ENCODE measurements at places on chromosomes 2 and 18. TPM values are rescaled to one million over a fixed set of nuclear protein-coding genes. Genes with fewer than 3 reads are reported as not detected.

DNA sequence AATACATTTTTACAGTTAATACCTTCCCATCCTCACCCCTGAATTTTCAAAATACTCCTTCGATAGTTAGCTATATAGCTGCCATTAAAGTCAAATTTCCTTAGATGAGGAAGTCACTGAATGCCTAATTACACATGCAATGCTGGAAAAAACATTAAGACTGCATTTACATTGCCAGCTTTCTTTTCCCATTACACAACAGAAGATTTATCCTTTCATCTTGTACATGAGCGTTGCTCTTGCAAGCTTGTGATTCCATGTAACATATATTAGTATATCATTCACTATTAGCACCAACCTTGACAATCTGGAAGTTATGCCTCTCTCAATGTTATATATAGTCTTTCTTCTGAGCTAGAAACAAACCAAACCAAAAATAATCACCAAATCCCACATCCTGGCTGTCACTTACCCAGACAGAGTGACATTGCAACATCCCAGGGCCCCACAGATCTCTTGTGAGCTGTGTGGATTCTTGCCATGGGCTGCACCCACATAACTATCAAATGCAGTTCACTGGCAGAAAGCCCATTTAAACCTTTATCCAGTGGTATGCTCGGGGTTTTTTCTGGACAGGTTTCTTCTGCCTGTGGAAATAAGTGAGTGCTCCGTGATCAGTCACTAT, 79.2 kb upstream of the PAPOLG start:
- DNase-seq: no peak
- no peak overlapping the region for H3K27ac ChIP-seq
- H3K4me1 ChIP-seq: no peaks in the 10 kb centered on the region
- no peak overlapping the region for H3K4me3 ChIP-seq
- no peaks in the 10 kb centered on the region for H3K36me3 ChIP-seq

GRCh38 chr18:77818328-77818727, 568.7 kb downstream of the GALR1 start:
- H3K27me3 ChIP-seq: no peaks in the 10 kb centered on the region
- DNase-seq: no peak
- no peaks in the 10 kb centered on the region for H3K36me3 ChIP-seq
- no peaks in the 10 kb centered on the region for H3K4me1 ChIP-seq

GRCh38 chr2:239438368-239438767, 37.5 kb upstream of the HDAC4 start:
- no peaks in the 10 kb centered on the region for H3K4me1 ChIP-seq
- no peaks in the 10 kb centered on the region for H3K36me3 ChIP-seq
- H3K4me3 ChIP-seq: no peak overlapping the region
- H3K27ac ChIP-seq: no peak overlapping the region
- no peak for DNase-seq
- no peaks in the 10 kb centered on the region for H3K27me3 ChIP-seq

- no peaks in the 10 kb centered on the region for H3K27me3 ChIP-seq
- H3K36me3 ChIP-seq: no peaks in the 10 kb centered on the region
Measured at GRCh38 chr2:39871291-39871761, 92.3 kb upstream of the THUMPD2 start.

- peak; percentile 83 for DNase-seq
- H3K27ac ChIP-seq: peak overlapping the region; percentile 74
- H3K4me1 ChIP-seq: peaks cover 19% of the 10 kb centered on the region
- H3K4me3 ChIP-seq: peak overlapping the region; percentile 84
- H3K36me3 ChIP-seq: no peaks in the 10 kb centered on the region
Measured at GRCh38 chr2:164840930-164841718, 499 bp downstream of the COBLL1 start.

GRCh38 chr2:101272045-101272784, 19.5 kb downstream of the CNOT11 start:
- no peaks in the 10 kb centered on the region for H3K4me1 ChIP-seq
- DNase-seq: no peak
- H3K27me3 ChIP-seq: no peaks in the 10 kb centered on the region

GAL3ST2 gene
- not detected for total RNA-seq
